ENCODE measurements at places on chromosomes 11 and 22. TPM values are rescaled to one million over a fixed set of nuclear protein-coding genes. Genes with fewer than 3 reads are reported as not detected.

The OR51E2 gene
- not detected for total RNA-seq

The GSTT2B gene
- not detected for total RNA-seq

GRCh38 chr22:33047744-33048143 lies 10.4 kb downstream of the SYN3 start:
- no peak for DNase-seq

DNA sequence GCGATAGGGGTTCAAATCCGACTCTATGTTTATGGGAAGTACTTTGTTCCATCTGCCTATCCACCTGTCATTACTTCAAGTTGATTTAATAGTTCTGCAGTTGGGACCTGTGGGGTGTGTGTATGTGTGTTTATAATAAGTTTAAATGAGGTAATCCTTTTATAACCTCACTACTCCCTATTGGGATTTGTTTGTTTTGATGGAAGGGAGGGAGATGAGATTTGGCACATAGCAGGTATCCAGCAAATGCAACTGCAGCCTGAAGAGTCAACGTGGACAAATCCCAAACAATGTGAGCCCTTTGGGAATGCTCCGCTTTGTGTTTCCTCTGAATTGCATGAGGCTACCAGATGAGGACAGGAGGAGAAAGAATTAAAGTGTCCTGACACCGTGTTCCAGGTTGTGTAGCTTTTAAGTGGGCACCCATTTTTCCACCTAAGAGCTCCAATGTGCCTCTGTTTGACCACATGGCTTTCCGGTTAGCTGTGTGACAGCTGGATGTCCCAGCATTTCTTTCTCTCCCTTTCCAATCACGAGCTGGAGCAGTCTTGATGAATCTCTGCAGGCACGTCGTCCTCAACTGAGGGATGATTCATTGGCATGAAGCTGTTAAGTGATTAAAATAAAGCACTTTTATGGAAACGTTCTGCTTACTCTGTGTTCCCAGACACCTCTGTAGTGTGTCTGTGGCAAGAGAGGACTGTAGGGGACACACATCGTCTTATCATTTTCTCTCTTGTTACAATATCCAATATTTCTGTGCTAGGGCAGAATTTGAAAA lies 610.7 kb downstream of the NTM start:
- DNase-seq = no peak

DNA sequence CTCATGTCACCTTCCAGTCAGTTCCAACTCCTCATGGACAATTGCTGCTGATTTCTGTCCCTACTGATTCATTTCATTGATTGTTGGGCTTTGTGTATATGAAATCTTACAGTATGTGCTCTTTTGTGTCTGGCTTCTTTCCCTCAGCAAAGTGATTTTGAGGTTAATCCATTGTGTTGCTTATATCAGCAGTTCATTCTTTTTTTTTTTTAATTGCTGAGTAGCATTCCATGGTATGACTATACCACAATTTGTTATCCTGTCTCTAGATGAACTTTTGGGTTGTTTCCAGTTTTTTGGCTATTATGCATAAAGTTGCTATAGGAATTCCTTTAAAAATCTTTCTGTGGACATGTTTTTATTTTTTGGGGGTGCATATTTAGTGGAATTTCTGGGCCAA lies 59.9 kb downstream of the NXPE1 start:
- no peak for DNase-seq

GRCh38 chr11:42841556-42841955 lies 470.2 kb upstream of the API5 start:
- DNase-seq = no peak

DNA sequence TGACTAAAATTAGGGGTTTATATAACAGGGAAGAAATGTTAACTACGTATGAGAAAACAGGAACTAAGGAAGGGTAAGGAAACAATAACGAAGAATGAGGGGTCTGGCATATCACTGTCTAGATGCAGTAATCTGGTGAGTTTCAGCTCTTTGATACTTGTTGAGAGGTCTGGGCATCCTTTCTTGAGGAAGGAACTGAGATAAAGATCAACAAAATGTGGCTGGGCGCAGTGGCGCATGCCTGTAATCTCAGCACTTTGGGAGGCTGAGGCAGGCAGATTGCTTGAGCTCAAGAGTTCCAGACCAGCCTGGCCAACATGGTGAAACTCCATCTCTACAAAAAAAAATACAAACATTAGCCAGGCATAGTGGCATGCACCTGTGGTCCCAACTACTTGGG lies 2.7 kb downstream of the DCDC1 start:
- DNase-seq = no peak

GRCh38 chr22:46791201-46791731 lies 28.8 kb downstream of the TBC1D22A start:
- DNase-seq = peak; percentile 73

Measured in CD4-positive, alpha-beta T cell (primary cell).